ENCODE measurements at places on chromosomes 4 and X. TPM values are rescaled to one million over a fixed set of nuclear protein-coding genes. Genes with fewer than 3 reads are reported as not detected.

DNA sequence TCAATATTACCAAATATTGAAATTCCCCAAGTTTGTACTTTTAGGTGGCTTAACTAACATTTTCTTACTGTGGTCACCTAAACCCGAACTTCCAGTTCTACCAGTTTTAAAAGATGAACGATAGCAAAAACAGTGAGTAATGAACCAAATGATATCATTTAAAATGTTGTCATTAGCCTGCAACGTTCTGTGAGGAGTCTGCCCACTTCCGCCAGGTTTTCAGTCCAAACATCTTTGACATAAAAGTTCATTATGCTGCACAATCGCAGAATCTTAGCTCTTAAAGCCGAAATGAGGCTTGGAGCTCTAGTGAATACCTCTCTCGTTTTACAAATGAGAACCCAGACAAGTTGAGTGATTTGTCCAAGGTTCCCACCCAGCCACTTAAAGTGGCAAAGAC is 762 bp downstream of the PIGA start:
- H3K4me3 ChIP-seq, result peak overlapping the region; percentile 76
- peak overlapping the region; percentile 60 for H3K27ac ChIP-seq
- no peak for DNase-seq
- no peaks in the 10 kb centered on the region for H3K36me3 ChIP-seq
- H3K4me1 ChIP-seq, result no peaks in the 10 kb centered on the region

The AADAT gene
- not detected for total RNA-seq

GRCh38 chr4:150950657-150951288 is 64.3 kb downstream of the LRBA start:
- H3K4me3 ChIP-seq, result peak overlapping the region; percentile 11
- H3K36me3 ChIP-seq, result no peaks in the 10 kb centered on the region
- H3K27me3 ChIP-seq, result no peaks in the 10 kb centered on the region
- H3K4me1 ChIP-seq, result peaks cover 15% of the 10 kb centered on the region
- no peak for DNase-seq
- H3K27ac ChIP-seq, result peak overlapping the region; percentile 30

GRCh38 chrX:154140206-154140605 is 3.8 kb upstream of the OPN1LW start:
- DNase-seq, result no peak
- no peak overlapping the region for H3K27ac ChIP-seq
- no peaks in the 10 kb centered on the region for H3K4me1 ChIP-seq
- no peak overlapping the region for H3K4me3 ChIP-seq

The NAP1L5 gene
- total RNA-seq, result 2.9 TPM

- no peaks in the 10 kb centered on the region for H3K36me3 ChIP-seq
- no peaks in the 10 kb centered on the region for H3K4me1 ChIP-seq
- no peak for DNase-seq
- no peak overlapping the region for H3K27ac ChIP-seq
- H3K4me3 ChIP-seq, result no peak overlapping the region
These were observed 12.9 kb upstream of the ODAM start for GRCh38 chr4:70182517-70183167.

- no peaks in the 10 kb centered on the region for H3K27me3 ChIP-seq
- no peak for DNase-seq
- H3K4me3 ChIP-seq, result no peak overlapping the region
These were observed 4.1 kb upstream of the NR0B1 start for GRCh38 chrX:30313322-30313721.

The FGF5 gene
- 3.4 TPM for total RNA-seq

DNA sequence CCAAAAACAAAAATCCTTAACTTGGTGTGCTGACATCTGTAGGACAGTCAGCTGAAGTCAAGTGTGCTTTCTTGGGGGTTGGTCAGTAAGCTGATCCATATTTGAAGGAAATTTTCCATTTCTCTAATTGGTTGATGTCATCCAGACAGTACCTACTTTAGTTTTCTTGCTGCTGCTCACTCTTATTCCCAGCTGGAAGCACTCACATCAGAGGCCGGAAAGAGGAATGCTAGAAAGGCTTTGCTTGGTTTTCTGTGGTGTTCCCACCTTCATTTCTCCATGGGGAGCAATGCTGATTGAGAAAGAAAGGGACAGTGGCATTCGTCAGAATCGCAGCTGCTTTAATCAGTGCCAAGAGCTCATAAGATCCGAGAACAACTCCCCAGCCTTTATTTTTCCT is 227.0 kb downstream of the C4orf33 start:
- no peaks in the 10 kb centered on the region for H3K36me3 ChIP-seq
- no peak overlapping the region for H3K27ac ChIP-seq
- DNase-seq, result no peak

DNA sequence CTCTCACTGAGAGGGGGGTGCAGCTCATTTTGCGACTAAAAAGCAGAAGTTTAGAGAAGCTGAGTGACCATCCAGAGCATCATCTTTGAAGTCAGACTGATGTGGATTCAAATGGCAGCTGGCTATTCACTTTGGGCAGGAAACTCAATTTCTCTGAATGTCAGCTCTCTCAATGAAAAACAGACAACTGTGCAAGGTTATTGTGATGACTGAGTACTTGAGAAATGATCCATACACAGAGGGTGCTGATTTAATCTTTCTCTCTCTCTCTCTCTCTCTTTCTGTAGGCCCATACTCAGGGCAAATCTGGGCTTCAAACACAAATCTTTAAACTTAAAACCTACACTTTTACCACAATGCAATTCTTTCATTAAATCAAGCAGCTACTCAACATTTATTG is 185.8 kb upstream of the SLIT2 start:
- DNase-seq, result no peak
- H3K36me3 ChIP-seq, result no peaks in the 10 kb centered on the region
- no peaks in the 10 kb centered on the region for H3K4me1 ChIP-seq
- no peaks in the 10 kb centered on the region for H3K27me3 ChIP-seq
- H3K27ac ChIP-seq, result no peak overlapping the region

GRCh38 chrX:10514891-10515290 is 105.5 kb downstream of the MID1 start:
- no peaks in the 10 kb centered on the region for H3K27me3 ChIP-seq
- H3K4me1 ChIP-seq, result no peaks in the 10 kb centered on the region
- no peak overlapping the region for H3K27ac ChIP-seq
- DNase-seq, result no peak
- H3K36me3 ChIP-seq, result no peaks in the 10 kb centered on the region

- peaks cover 3% of the 10 kb centered on the region for H3K27me3 ChIP-seq
- no peak overlapping the region for H3K27ac ChIP-seq
- no peak overlapping the region for H3K4me3 ChIP-seq
- H3K36me3 ChIP-seq, result no peaks in the 10 kb centered on the region
- no peaks in the 10 kb centered on the region for H3K4me1 ChIP-seq
These were observed 101.4 kb downstream of the WWC2 start for GRCh38 chr4:183200453-183200852.

DNA sequence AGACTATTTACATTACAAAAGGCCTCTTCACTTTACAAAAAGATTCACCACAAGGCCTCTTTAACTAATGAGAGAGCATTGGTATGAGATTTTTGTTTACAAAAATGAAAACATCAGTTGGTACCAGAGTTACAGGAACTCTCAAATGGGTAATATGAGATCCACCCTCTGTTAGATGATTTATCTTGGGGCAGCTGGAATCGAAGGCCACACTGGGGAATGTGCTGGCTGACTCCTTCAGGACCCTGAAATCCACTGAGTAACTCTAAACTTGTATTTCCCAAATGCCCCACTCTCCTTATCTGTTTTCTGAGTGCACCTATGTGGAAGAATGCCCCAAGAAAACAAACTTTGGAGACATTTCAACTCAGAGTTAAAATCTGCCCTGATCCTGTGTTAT is 232.9 kb upstream of the F9 start:
- H3K27ac ChIP-seq, result no peak overlapping the region
- H3K4me3 ChIP-seq, result no peak overlapping the region
- no peaks in the 10 kb centered on the region for H3K36me3 ChIP-seq
- H3K27me3 ChIP-seq, result no peaks in the 10 kb centered on the region
- no peaks in the 10 kb centered on the region for H3K4me1 ChIP-seq

The TMSB15C gene
- 5.6 TPM for total RNA-seq

The OPRPN gene
- total RNA-seq, result not detected

The CLDN22 gene
- total RNA-seq, result not detected

DNA sequence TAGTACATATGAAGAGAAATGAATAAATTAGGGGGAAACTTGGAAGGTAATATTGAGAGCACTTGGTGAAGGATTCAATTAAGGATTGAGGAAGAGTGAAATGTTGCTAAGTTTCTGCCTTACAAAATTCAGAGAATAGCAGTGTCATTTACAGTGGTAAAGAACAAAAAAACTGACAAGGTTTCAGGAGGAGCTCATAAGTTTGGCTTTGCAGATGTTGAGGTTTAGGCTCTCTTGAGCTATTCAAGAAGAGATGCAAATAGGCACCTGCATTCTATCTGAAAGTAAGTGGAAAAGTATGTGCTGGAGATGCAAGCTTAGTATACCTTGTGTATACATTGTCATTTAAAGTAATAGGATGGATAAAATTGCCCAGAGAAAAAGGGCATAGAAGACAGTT is 22.3 kb upstream of the EMCN start:
- H3K36me3 ChIP-seq, result no peaks in the 10 kb centered on the region
- no peak for DNase-seq
- H3K27me3 ChIP-seq, result no peaks in the 10 kb centered on the region

DNA sequence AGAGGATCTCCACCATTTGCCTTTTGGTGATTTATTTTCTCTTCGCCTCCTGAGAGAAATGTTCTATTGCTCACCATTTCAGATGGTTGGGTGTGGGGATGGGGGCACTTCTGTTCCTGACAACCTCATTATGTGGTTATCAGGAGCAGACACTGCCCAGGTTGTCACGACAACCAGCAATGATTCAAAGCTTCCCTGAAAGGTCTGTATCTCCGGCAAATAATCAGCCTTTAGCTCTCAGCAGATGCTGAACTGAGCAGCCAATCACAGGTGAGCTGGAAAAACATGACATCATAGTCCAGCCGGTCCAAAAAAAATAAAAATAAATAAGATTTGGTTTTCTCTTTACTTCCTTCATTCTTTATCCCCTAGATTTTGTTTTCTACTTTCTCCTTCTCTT is 5.5 kb upstream of the PAK3 start:
- H3K4me1 ChIP-seq, result no peaks in the 10 kb centered on the region
- H3K27ac ChIP-seq, result no peak overlapping the region
- no peak for DNase-seq

The CFI gene
- 0.32 TPM for total RNA-seq

DNA sequence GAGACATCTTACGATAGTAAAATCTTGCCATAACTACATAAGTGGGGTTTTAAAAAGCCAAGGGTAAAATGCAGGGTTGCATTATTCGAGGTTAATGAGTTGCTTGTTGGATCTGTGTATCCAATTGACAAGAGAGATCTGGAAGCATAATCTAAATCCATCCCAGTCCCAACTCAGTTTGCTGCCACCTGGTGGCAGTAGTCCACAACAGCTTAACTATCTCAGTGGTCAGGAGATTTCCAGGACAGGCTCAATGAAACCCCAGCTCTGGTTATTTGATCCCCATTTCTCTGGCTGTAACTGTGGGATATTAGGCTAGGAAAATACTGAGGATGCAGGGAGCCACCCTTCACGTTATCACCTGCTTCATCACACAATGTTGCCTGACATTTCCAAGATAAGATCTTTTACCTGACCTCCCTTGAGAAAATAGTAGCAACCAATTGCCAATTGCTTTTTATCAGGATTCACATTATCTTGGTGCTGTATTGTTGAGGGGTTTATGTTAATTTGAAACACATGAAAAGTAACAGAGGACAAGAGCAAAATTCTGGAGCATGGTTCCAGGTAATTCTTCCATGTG is 88.2 kb upstream of the TNIP3 start:
- H3K4me3 ChIP-seq, result no peak overlapping the region
- no peak for DNase-seq
- no peak overlapping the region for H3K27ac ChIP-seq
- H3K27me3 ChIP-seq, result no peaks in the 10 kb centered on the region
- H3K4me1 ChIP-seq, result peaks cover 7% of the 10 kb centered on the region

- H3K4me3 ChIP-seq, result no peak overlapping the region
- H3K36me3 ChIP-seq, result no peaks in the 10 kb centered on the region
- H3K27ac ChIP-seq, result no peak overlapping the region
- DNase-seq, result no peak
- no peaks in the 10 kb centered on the region for H3K27me3 ChIP-seq
- peaks cover 8% of the 10 kb centered on the region for H3K4me1 ChIP-seq
These were observed 101.3 kb downstream of the TSPAN7 start for GRCh38 chrX:38662640-38663039.

GRCh38 chr4:87387237-87387636 is 3.8 kb downstream of the HSD17B11 start:
- no peak overlapping the region for H3K27ac ChIP-seq
- no peaks in the 10 kb centered on the region for H3K27me3 ChIP-seq
- no peaks in the 10 kb centered on the region for H3K36me3 ChIP-seq

GRCh38 chrX:69291116-69291515 is 125.9 kb upstream of the PJA1 start:
- H3K36me3 ChIP-seq, result no peaks in the 10 kb centered on the region
- DNase-seq, result no peak
- no peak overlapping the region for H3K4me3 ChIP-seq
- H3K27me3 ChIP-seq, result no peaks in the 10 kb centered on the region
- no peaks in the 10 kb centered on the region for H3K4me1 ChIP-seq

GRCh38 chr4:168071304-168071703 is 21.0 kb upstream of the ANXA10 start:
- no peaks in the 10 kb centered on the region for H3K36me3 ChIP-seq
- H3K27ac ChIP-seq, result no peak overlapping the region
- H3K27me3 ChIP-seq, result no peaks in the 10 kb centered on the region
- no peak overlapping the region for H3K4me3 ChIP-seq
- no peak for DNase-seq

- H3K36me3 ChIP-seq, result no peaks in the 10 kb centered on the region
- no peak overlapping the region for H3K4me3 ChIP-seq
- H3K4me1 ChIP-seq, result no peaks in the 10 kb centered on the region
- no peaks in the 10 kb centered on the region for H3K27me3 ChIP-seq
These were observed 239.0 kb upstream of the HTR2C start for GRCh38 chrX:114344756-114345349.

- no peaks in the 10 kb centered on the region for H3K4me1 ChIP-seq
- no peak overlapping the region for H3K4me3 ChIP-seq
- DNase-seq, result no peak
- no peak overlapping the region for H3K27ac ChIP-seq
- no peaks in the 10 kb centered on the region for H3K27me3 ChIP-seq
- no peaks in the 10 kb centered on the region for H3K36me3 ChIP-seq
These were observed 418.0 kb upstream of the SPOCK3 start for GRCh38 chr4:167652267-167652666.

- DNase-seq, result no peak
- no peaks in the 10 kb centered on the region for H3K4me1 ChIP-seq
- no peak overlapping the region for H3K4me3 ChIP-seq
- no peaks in the 10 kb centered on the region for H3K27me3 ChIP-seq
- H3K27ac ChIP-seq, result no peak overlapping the region
- H3K36me3 ChIP-seq, result no peaks in the 10 kb centered on the region
These were observed 8.4 kb downstream of the ANK2 start for GRCh38 chr4:113057891-113058290.

The GAGE12J gene
- total RNA-seq, result not detected

DNA sequence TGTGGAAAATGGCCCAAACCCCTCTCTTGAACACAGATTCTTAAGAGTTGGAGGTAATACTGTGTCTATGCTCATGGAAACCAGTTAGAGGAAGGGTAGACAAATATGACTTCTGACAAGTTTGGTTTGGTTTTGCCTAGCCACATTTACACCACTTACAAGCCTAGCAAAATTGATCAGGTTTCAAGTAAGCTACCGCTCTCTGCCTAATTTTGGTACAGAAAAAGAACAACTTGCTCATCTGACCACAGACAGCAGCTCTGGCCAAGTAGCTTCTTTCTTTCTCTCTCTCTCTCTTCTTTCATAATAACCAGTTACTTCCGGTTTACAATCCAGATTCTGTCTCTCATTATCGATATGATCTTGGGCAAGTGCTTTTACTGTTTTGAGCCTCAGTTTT is 260.0 kb downstream of the GLUD2 start:
- H3K36me3 ChIP-seq, result no peaks in the 10 kb centered on the region
- peak; percentile 63 for DNase-seq
- H3K4me1 ChIP-seq, result peaks cover 15% of the 10 kb centered on the region
- H3K27me3 ChIP-seq, result no peaks in the 10 kb centered on the region
- H3K27ac ChIP-seq, result no peak overlapping the region

The PRAF2 gene
- 11.1 TPM for total RNA-seq
